T follicular helper cell (primary cell): ENCODE measurements at places on chromosomes 2 and 18.
A peak's percentile ranks its signal among the peaks of the same experiment; 100 is the strongest.

- DNase-seq: no peak
Observed at GRCh38 chr2:16644221-16644925, 21.3 kb downstream of the CYRIA start.

DNA sequence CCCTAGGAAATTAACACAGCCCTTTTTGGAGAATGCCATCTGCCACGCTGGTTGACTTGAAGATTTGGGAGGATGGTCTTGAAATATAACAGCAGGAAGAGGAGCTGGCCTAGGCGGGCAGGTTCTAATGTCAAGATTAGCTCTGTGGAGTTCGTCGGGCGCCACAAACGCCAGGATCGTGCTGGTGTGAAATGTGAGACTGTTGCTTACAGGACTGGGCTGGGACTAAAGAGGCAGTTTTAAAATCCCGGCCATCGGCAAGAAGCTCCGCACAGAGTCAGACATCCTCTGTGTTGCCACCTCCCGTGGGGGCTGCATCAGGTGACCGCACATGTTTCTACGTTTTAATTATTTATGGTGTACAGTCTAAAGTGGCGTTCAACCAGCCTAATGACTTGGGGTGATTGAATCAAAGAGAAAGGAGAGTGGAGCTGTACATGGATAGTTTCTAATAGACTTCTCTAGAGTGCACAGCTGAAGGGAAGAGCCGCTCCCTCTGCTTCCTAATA is 99.4 kb upstream of the BCL11A start:
- DNase-seq: no peak

GRCh38 chr2:7992612-7993602 is 688.9 kb upstream of the ID2 start:
- no peak for DNase-seq

GRCh38 chr2:158214431-158214830 is 112.8 kb downstream of the UPP2 start:
- no peak for DNase-seq

DNA sequence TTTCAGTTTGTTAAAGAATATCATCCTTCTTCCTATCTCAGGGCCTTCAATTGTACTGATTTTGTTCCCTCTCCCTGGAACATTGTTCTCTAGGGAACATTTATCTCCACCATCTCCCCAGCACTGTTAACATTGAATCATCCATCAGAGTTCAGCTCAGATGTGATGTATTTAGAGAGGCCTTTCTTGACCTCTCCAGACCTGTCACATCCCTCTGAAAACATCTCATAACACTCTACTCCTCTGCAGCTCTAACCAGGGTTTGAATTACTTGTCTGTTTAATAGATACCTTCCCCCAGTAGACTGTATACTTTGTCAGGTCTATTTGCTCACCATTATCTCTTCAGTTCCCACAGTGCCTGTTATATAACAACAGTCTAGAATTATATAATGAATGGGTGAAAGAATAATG is 98.6 kb downstream of the GALNT1 start:
- DNase-seq: no peak

DNA sequence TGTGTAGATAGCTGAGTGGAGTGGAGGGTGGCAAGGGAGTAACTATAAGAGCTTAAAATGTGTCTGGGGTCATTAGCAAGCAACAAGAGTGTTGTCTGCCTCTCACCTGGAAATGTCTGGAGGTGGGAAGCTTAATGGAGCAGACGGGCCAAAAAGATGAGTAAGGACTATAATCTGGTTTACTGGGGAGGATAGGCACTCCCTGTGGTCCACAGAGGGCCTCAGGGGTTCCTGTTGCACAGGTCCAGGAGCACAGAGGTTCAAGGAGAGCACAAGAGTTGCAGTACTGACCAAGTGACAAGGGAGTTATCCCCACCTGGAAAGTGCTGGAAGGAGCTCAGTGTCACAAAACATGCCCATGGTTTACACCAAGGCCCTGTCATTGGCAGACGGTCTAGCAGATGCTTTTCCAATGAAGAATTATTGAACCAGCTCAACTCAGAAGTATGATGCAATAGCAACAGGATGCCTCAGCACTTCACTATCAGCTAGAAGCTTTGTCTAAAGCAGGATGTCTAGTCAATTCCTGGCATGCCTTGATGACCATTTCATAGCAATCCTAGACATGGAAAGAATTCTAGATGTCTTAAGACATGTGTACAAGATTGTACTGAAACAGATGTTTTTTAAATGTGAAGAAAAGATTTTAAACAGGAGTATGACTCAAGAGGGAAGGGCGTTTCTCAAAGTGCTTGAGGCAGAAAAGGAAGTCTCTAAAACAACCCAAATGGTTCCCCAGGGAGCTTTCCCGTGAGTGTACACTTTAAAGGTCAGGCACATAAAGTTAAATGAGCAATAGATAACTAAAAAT is 62.9 kb upstream of the SERPINE2 start:
- DNase-seq: no peak

- DNase-seq: peak; percentile 55
Observed at GRCh38 chr2:20097889-20098714, 46.7 kb upstream of the LAPTM4A start.

- no peak for DNase-seq
Observed at GRCh38 chr2:49225126-49225525, 70.8 kb upstream of the FSHR start.
